ENCODE measurements at places on chromosomes 3 and 15.
A peak's percentile ranks its signal among the peaks of the same experiment; 100 is the strongest.

DNA sequence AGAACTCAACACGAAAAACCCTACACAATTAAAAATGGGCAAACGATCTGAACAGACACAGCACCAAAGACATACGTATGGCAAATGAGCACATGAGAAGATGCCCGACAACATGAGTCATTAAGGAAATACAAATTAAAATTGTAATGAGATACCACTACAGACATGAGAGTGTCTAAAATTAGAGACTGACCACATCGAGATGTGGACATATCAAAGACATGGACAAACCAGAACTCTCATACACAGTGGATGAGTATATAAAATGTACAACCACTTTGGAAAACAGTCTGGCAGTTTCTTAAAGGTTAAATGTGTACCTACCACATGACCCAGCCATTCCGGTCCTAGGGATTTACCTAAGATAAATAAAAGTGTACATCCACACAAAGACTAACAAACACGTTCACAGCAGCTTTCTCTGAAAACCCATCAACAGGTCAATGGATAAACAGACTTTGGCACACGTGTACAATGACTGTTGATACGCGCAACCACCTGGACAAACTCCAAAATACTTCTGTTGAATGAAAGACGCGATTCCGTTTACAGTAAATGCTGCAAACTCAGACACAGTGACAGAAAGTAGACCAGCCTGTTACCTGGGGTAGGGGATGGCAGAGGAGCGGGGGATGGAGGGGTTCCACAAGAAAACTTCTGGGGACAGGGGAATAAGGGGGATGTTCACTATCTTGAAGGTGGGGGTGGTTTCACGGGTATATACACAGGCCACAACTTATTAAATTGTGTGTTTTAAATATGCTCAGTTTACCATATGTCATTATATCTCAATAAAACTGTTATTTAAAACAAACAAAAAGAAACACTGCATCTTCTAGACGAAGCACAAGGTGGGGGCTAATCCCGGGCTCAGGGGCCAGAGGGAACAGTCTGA lies 2.1 kb downstream of the TNK2 start:
- DNase-seq: no peak

GRCh38 chr15:68010361-68011153 lies 43.6 kb upstream of the PIAS1 start:
- DNase-seq: no peak

DNA sequence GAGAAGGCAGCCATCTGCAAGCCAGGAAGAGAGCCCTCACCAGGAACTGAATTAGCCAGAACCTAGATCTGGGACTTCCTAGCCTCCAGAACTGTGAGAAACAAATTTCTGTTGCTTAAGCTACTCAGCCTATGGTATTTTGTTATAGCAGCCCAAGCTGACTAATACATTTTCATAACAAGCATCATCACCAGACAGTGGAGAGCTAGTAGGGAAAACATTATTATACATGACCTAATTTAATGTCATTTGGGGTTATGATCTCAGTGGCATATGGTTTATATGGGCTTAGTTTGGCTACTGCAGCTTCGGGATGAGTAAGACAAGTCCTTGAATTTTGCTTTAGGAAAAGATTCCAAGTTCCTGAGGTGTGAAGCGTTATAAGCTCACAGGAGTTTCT lies 35.6 kb downstream of the LNP1 start:
- DNase-seq: no peak

DNA sequence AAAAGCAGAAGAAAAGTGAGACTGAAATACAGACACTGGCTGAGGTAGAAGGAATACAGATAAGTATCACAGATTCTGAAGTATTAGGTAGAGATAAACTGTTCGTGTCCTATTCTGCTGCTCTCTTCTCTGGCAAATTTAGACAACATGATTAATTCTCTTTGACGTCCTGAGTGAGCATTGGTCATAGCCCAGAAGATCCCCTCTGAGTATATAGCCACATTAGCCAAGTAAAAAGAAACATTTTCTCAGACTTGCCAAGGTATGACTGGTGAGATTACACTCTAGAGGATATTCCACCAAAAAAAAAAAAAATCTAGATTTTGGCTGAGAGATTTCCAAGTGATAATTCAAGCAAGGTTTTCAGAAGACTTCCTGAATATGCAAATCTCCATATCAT lies 111.4 kb upstream of the ALCAM start:
- DNase-seq: no peak

DNA sequence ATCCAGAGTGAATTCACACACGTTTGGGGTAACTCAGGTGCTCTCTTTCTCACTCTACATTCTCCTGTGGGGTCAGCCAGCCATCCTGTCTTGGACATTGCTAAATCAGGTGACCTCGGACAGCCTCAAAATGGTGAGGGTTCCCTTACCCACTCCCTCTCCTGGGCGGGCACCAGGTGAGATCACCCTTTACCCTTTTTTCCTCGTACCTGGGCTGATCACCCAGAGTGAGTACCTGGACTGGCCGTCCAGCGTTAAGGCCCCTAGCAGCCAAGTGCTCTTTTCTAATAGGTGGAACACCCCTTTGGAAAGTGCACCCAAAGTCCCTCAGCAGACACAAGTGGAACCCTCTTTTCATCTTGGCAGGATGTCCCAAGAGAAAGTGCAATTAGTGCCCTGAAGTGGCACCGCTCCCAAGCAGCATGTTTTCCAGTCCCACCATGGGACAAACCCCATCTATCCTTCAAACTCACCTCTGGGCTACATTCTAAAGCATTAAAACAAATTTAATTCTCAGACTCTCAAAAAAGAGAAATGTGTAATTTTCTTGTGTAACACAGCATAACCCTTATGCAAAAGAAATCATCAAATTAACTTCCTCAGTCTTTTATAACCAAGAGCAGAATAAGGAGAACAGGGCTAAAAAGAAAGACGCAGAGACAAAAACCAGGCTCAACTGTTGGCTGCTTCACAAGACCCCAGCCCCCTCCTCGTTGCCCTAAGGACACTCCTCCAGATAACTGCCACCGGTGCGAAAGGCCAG lies 20.7 kb downstream of the TRANK1 start:
- DNase-seq: no peak

DNA sequence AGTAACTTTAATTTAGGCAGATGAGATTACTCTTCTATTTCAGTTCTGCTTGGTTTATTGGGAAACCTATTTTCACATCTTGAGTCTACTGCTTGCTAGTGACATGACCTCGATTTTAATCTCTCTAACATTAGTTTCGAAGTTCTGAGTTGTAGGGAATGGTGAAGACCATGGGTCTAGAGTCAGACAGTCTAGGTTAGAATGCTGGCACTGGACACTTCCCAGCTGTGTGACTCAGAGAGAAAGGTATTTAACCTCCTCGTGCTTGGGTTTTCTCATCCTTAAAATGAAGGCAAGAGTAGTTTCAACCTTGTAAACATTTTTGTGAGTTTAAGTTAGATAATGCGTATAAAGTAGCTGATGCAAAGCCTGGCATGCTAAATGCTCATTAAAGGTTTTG lies 422.1 kb downstream of the GRM7 start:
- peak; percentile 45 for DNase-seq

DNA sequence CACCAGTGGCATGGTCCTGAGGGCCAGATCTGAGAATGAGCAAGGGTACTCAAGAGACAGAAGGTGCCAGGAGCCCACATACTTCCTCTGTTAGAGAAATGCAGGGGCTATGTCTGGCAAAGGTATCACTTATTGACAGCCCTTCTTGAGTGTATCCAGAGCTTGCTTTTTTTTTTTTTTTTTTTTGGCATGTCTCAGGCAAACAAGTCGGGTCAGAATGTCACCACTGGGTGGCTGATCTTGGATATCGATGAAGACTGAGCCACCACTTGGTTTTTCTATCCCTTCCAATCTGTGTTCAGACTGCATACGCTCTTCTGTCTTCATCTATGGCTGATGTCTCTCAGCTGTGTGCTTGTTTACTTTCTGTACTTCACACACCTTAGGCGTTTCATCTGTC lies 363.4 kb upstream of the C2CD4B start:
- DNase-seq: no peak

GRCh38 chr3:37863949-37864822 lies 2.5 kb downstream of the CTDSPL start:
- no peak for DNase-seq

DNA sequence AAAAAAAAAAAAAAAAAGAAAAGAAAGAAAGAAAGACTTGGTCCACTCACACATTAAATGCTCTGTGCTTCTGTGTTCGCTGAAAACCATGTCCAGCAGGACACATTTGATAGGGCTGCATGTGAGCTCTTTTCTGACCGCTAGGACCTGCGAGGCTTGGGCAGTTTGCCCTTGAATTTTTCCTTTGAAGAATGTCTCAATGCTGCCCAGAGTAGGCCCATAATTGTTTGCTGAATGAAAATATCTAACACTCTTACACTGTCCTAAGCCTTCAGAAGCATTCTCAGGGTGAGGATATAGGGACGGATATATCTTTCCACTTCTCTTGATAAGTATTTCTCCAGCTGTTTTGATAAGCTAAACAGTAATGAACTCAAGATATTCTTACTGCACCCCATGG lies 6.0 kb downstream of the KIF9 start:
- no peak for DNase-seq

GRCh38 chr3:9949115-9949514 lies 3.1 kb downstream of the PRRT3 start:
- DNase-seq: no peak

DNA sequence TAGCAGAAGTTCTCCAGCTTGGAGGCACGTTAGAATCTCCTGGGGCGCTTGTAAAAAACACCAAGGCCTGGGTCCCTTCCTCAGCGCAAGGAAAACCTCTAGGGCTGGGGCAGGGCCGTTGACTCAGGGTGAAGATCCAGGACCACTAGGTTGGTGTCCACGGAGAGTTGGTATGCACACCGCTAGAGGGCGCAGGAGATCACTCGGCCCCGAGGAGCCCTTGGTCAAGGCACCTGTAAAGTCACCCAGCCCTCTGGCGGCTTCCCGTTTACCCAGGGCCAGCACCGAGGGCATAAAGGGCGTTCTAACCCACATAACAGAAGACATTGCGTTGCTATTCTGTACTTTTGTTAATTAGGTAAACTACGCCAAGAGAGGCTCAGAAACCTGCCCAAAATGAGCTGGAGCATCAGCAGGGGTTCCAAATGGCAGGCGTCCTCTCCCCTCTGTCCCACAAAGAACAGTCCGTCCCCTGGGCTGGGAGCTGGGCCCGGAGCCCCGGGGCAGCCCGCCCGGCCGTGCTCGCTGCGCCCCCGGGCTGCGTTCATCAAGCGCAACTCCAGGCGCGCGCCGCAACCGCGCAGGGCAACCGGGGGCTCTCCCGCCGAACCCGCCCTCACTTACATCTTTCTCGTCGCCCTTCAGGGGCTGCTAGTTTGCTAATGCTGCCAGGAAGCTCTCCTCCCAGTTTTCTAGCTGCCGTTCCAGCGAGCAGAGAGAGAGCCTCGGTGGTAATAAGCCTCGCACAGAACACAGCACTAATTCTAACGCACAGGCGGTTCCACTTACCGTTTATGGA lies 332.1 kb downstream of the ARRDC4 start:
- peak; percentile 19 for DNase-seq

GRCh38 chr3:130759692-130760338 lies 13.2 kb upstream of the PIK3R4 start:
- DNase-seq: peak; percentile 56

GRCh38 chr3:38549957-38550840 lies 54.1 kb downstream of the EXOG start:
- DNase-seq: no peak

DNA sequence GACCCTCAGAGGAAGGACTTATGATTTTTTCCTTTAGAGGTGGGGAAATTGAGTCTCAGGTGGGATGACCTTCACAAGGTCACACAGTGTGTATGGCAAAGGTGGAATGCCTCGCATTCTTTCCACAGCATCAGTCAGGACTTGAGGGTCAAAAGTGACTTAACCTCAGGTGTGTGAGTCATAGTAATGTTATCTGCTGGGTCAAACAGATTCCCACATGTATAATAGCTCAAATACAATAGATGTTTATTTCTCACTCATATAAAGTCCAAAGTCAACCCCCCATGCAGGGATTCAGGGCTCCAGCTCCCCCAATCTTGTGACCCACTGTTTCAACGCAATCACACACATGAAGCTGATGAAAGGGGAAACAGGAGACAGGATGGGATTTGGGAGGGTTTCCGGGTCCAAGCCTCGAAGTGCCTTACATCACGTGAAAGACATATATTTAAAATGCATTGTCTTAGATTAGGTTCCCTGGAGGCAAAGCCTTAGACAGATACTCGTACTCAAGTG lies 34.0 kb upstream of the CCDC174 start:
- no peak for DNase-seq

DNA sequence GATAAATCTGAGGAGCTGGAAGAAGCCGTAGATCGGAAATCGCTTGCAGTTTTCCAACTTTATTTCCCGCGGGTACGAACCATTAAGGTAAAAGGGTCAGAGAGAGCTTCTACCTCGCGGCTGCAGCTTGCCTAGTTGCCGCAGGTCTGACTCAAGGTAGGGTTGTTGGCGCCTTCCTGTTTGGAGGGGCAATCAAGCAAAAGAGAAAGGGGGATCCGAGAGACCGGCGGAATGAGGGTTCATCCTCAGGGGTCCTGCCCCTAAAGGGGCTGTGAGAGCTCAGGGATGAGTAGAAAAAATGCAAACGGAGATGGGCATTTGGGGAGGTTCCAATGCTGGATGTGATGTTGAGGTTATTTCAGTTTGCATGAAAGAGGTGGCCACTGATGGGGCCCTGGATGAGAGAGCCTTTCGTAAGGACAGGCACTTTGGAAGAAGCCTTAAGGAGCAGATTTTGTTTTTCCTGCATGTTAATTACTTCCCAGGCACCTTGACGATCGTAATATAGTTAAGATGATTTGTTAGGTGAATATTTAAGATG lies 265.4 kb downstream of the CGGBP1 start:
- no peak for DNase-seq

GRCh38 chr3:51670053-51670822 lies 814 bp upstream of the TEX264 start:
- DNase-seq: no peak

DNA sequence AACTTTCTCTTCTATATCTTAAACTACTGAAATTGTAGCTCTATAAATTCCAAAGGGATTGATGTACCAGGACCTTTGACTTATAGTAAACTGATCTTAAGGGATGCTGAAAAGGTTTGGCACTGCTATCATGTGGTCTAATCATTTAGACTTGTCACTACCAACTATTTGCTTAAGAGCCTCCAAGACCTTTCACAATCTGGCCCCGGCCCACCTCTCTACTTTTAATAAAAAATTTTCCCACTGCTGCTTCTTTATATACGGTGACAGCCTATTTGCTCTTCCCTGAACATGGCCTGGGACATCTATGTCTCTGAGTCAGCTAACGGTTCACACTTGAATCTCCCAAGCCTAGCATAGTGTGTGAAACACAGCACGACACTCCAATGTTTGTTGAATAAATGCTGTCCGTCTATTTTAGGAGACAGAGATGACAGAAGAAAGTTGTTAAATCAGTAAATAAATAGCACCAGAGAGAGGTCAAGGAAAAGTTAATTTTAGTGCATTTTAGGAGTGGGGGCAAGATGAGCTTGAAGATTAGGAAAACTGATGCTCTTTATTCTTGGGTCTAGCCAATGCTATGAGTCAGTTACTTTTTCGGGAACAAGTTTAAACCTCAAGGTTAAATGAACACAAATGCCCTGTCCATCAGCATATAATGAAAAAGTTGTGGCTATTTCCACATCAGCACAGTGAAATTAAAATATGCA lies 212.9 kb downstream of the TIGIT start:
- no peak for DNase-seq

- no peak for DNase-seq
These were observed 273.0 kb upstream of the COL8A1 start for GRCh38 chr3:99365396-99365795.
